ENCODE measurements at places on chromosomes 1 and 21.

GRCh38 chr1:114043054-114043453 is 63.8 kb downstream of the OLFML3 start:
- DNase-seq, result no peak
- no peak overlapping the region for H3K27ac ChIP-seq
- peaks cover 38% of the 10 kb centered on the region for H3K4me1 ChIP-seq
- no peaks in the 10 kb centered on the region for H3K36me3 ChIP-seq
- no peaks in the 10 kb centered on the region for H3K27me3 ChIP-seq
- no peak overlapping the region for H3K4me3 ChIP-seq

GRCh38 chr1:180530501-180530900 is 28.1 kb upstream of the ACBD6 start:
- DNase-seq, result no peak
- no peaks in the 10 kb centered on the region for H3K36me3 ChIP-seq
- no peak overlapping the region for H3K4me3 ChIP-seq
- no peak overlapping the region for H3K27ac ChIP-seq
- H3K4me1 ChIP-seq, result no peaks in the 10 kb centered on the region

DNA sequence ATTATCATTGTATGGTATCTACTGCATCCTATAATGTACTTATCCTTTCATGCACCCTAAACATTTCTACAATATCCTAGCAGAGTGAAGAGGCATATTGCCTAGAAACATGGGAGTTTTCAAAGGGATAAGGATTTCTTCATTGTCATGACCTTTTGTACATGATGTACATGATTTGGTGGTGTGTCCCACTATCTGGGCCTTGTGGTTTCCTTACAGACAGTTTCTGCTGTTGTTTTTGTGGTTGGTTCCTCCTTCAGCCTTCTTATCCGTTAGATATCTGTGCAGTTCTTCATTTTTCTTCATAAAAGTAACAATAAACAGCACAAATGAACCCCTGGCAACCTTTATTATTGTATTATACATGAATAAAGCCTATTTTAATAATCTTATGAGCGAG is 70.4 kb upstream of the BACH1 start:
- no peak overlapping the region for H3K4me3 ChIP-seq
- H3K27ac ChIP-seq, result no peak overlapping the region

GRCh38 chr1:47690341-47691250 is 252.8 kb downstream of the FOXD2 start:
- peaks cover 78% of the 10 kb centered on the region for H3K4me1 ChIP-seq
- no peaks in the 10 kb centered on the region for H3K36me3 ChIP-seq
- H3K27me3 ChIP-seq, result no peaks in the 10 kb centered on the region
- no peak overlapping the region for H3K27ac ChIP-seq
- DNase-seq, result no peak

DNA sequence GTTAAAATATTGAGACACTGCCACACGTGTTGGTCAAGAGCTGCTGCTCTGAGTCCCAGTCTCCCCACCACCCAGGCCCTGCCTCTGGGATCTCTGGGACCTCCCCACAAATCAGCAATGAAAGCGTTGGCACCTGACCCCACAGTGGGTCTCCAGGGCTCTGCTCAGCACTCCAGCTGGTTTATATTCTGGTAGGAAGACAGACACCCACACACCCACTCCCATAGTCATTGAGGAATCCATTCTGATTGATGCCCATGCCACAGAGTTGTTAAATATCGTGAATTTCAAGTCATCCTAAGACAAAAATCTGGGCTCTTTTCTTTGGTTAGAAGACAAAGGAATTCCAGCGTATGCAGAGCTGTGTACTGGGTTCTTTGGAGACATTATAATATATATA is 91.6 kb downstream of the KIF26B start:
- no peak for DNase-seq
- H3K27me3 ChIP-seq, result no peaks in the 10 kb centered on the region
- H3K4me3 ChIP-seq, result no peak overlapping the region

- no peaks in the 10 kb centered on the region for H3K36me3 ChIP-seq
- DNase-seq, result peak; percentile 64
- H3K27me3 ChIP-seq, result peaks cover 100% of the 10 kb centered on the region
- peak overlapping the region; percentile 45 for H3K4me3 ChIP-seq
- H3K4me1 ChIP-seq, result peaks cover 53% of the 10 kb centered on the region
These were observed 5.7 kb downstream of the GFI1 start for GRCh38 chr1:92480813-92481598.

DNA sequence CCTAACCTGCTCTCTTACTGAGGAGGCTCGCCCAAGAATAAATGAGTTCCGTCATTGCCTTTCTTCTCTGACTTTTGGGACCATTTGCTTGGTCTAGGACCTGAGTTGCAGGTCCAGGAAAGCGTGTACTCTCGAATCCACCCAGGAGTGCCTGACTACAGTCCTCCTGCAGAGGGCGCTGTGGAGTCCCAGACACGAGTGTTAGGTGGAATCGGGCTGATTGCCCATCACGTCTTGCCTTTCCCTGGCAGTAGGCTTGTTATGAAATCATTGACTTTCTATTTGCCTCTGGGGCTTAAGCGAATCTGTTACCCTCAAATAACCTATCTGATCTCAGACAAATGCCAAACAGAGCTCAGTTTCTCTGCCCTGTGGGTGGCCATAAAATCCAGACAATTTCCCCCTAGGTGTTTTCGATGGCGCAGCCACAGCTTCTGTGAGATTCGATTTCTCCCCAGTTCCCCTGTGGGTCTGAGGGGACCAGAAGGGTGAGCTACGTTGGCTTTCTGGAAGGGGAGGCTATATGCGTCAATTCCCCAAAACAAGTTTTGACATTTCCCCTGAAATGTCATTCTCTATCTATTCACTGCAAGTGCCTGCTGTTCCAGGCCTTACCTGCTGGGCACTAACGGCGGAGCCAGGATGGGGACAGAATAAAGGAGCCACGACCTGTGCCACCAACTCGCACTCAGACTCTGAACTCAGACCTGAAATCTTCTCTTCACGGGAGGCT is at the start of gene IL20:
IL20 (plus strand) TSS at position 685 of the 733 bp plus-strand sequence. CDS start 230 bp downstream, outside the sequence.
- no peaks in the 10 kb centered on the region for H3K4me1 ChIP-seq
- no peak within 1 kb of the TSS for H3K27ac ChIP-seq
- H3K4me3 ChIP-seq, result no peak within 1 kb of the TSS
- H3K27me3 ChIP-seq, result no peaks in the 10 kb centered on the region

- H3K27ac ChIP-seq, result no peak overlapping the region
- no peaks in the 10 kb centered on the region for H3K27me3 ChIP-seq
- H3K4me3 ChIP-seq, result no peak overlapping the region
- no peaks in the 10 kb centered on the region for H3K36me3 ChIP-seq
- peaks cover 8% of the 10 kb centered on the region for H3K4me1 ChIP-seq
- peak; percentile 18 for DNase-seq
These were observed 79.4 kb downstream of the TGFB2 start for GRCh38 chr1:218424502-218424901.

- peaks cover 18% of the 10 kb centered on the region for H3K4me1 ChIP-seq
- peaks cover 8% of the 10 kb centered on the region for H3K27me3 ChIP-seq
- no peak overlapping the region for H3K4me3 ChIP-seq
- DNase-seq, result no peak
- no peaks in the 10 kb centered on the region for H3K36me3 ChIP-seq
These were observed 53.7 kb upstream of the HMCN1 start for GRCh38 chr1:185680453-185680852.

DNA sequence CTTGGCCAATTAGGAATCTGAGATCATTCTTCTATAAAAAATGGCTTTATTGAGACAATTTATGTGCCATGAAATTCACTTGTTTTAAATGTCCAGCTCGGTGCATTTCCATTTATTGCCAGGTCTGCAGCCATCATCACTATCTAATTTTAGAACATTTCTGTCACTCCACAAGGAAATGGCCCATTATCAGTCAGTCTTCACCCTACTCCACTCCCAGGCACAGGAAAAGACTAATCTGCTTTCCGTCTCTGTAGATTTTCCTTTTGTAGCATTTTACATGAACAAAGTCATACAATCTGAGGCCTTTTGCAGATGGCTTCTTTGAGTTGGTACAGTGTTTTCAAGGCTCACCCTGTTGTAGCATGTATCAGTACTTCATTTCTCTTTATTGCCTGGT is 27.2 kb downstream of the KIF26B start:
- H3K36me3 ChIP-seq, result no peaks in the 10 kb centered on the region
- no peak for DNase-seq
- H3K4me3 ChIP-seq, result no peak overlapping the region
- H3K27me3 ChIP-seq, result no peaks in the 10 kb centered on the region
- peaks cover 17% of the 10 kb centered on the region for H3K4me1 ChIP-seq
- no peak overlapping the region for H3K27ac ChIP-seq
